Activated naive CD4-positive, alpha-beta T cell (primary cell): ENCODE measurements at places on chromosomes 2 and 18.

DNA sequence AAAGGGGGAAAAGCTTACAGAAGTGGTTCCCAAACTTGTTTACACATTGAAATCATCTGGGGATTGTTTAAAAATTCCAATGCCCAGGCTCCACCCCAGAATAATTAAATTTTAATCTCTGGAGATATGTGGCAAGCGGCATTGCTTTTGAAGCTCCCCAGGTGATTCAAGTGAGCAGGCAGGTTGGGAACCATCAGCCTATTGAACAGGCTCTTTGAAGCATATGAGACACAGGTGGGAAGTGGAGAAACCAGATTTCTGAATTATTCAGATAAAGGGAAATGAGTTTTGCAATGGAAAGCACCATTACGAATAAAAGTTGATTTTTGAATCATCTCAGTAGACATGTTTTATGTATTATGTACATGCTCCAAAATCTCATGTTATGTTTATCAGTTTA lies 57.6 kb upstream of the NOSTRIN start:
- DNase-seq = no peak

- no peak for DNase-seq
Measured at GRCh38 chr2:164600763-164601162, 20.5 kb downstream of the GRB14 start.

GRCh38 chr18:58615140-58616132 lies 13.5 kb downstream of the ALPK2 start:
- no peak for DNase-seq

GRCh38 chr2:32168513-32168912 lies 2.8 kb downstream of the SLC30A6 start:
- DNase-seq = no peak

GRCh38 chr2:178296394-178297090 lies 102.2 kb downstream of the OSBPL6 start:
- no peak for DNase-seq

- no peak for DNase-seq
Measured at GRCh38 chr18:45191795-45192194, 423.5 kb upstream of the SLC14A2 start.

- no peak for DNase-seq
Measured at GRCh38 chr2:192412394-192412793, 217.7 kb upstream of the TMEFF2 start.

- no peak for DNase-seq
Measured at GRCh38 chr2:219171231-219171651, 1.4 kb upstream of the SLC23A3 start.

DNA sequence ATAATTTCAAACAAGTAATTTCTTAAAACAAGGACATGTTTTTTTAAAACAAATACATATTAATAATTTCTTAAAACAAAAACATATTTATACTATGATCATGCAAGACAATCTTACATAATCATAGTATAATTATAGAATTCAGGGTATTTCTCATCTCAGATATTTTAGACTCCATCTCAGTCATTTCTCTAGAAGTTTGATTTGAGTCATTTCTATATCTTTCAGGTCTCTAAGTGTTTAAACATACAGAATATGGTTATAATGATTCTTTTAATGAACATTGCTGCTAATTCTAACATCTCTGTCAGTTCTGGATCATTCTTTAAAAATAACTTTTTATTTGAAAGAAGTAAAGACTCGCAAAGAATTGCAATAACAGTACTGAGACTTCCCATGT lies 154.2 kb upstream of the KYNU start:
- no peak for DNase-seq

DNA sequence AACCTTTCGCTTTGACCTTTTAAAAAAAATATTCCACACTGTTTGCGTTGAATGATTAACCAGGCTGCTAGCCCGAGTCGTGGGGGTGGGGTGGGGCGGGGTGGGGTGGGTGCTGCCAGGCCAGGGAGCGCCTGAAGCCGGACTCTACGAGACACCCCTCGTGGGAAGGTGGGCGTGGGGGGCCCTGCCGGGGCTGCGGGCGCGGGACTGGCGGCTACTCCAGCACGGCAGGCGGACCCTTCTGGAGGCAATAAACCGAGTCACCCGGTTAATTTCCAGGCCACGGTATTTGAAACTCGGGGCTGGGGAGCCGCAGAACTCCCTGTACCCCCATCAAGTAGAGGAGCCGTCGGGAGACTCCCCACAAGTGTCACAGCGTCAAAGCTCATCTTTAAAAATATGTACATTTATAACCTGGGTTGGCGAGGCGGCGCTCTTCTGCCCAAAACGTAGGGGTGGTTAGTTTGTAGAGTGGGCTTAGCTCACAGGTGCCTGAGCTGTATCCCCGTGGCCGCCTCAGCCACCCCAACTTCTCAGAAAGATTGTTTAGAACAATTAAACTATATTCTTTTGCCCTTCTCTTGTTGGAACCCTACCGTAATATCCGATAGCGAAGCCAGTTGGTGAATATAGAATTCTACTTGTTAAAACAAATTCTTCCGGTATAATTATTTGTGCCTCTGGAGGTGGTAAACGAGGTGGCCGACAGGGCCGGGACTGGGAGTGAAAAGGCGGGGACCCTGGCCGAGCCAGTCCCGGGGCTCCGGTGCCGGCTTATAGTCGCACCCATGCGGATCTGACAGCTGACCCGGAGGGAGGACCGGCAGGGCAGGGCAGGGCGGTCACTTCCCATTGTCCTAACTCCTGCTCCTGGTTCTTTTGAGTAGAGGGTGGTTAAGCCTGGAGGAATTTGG lies 1.4 kb downstream of the B3GNT2 start:
- DNase-seq = peak; percentile 3

DNA sequence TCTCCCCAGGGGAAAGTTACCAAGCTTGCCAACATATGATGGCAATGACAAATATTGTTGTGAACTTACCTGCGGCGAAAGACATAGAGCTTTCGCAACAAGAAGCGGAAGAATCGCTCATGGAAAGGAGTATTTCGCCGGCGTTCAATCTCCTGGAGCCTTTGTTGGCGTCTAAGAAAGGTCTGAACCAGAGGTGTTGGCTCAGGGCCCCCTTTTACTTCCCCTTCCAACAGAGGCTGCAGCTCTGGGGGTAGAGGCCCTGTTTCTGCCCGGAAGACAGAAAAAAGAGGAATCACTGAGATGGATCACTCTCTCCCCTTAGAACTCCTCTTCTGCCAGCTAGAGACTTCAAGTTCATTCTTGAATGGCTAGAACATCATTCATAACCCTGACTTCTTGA lies 10.8 kb downstream of the GGCX start:
- DNase-seq = no peak
